Stimulated activated CD8-positive, alpha-beta memory T cell treated with anti-CD3 and anti-CD28 coated beads, Interleukin-12 subunit alpha, Interleukin-12 subunit beta, amount 100 ng/mL, for 4 hours (primary cell): ENCODE measurements at places on chromosomes 1 and 21.

- no peak for DNase-seq
These were observed 3.9 kb upstream of the FCAMR start for GRCh38 chr1:206974140-206974539.

DNA sequence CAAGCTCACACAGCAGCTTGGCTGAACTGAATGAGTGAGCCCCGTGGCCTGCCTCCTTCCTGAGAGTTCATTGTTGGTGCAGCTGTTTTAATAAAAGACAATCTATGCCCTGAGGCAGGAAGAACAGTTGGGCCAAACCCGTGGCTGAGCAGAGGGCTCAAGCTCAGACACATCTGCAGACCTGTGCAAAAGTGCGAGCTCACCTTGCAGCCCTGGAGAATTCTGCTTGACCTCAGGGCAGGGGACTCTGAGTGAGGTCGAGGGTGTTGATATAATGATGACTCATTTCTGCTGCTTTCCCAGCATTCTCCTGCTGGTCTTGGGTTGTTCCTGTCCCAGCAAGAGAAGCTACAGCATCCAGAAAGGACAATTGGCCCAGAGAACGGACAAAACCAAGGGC, 61.0 kb downstream of the ATP5PO start:
- no peak for DNase-seq

GRCh38 chr1:177925006-177925405, 44.9 kb downstream of the SEC16B start:
- DNase-seq: no peak

- DNase-seq: no peak
These were observed 202.9 kb downstream of the FMN2 start for GRCh38 chr1:240294566-240294965.

GRCh38 chr1:207362962-207363860, 41.7 kb downstream of the CD55 start:
- DNase-seq: no peak

DNA sequence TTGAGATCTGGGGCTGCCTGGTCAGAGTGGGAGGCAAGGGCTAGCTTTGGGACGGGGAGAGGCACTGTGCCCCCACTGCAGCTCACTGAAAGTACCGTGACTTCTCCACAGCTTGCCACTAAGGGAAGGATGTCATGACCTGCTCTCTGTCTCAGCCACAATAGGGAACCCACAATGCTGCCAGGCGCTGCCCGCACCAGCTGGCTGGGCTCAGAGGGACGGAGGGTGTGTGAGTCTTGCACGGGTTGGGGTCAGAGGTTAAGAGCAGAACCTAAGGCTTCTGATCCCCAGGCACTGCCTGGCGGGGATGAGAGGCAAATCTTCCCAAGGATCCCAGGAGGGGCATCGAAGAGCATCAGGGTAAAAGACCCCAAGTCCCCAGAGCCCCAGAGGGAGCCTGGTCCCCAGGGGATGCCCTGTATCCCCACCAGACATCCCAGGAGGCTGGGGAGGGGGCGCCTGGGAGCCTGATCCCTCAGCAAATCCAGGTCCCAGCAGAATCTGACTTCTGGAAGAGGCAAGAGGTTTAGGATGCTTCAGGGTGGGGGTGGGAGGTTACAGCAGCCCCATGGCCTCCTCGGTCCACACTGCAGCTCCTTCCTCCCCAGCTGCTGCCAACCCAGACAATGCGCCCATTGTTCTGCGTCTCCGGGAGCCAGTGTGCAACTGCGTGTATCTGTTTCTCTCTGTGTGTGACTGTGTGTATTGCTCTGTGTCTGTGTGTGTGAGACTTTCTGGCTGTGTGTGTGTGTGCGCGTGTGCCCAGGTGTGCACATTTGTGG, 2.0 kb upstream of the MARCKSL1 start:
- DNase-seq: no peak

DNA sequence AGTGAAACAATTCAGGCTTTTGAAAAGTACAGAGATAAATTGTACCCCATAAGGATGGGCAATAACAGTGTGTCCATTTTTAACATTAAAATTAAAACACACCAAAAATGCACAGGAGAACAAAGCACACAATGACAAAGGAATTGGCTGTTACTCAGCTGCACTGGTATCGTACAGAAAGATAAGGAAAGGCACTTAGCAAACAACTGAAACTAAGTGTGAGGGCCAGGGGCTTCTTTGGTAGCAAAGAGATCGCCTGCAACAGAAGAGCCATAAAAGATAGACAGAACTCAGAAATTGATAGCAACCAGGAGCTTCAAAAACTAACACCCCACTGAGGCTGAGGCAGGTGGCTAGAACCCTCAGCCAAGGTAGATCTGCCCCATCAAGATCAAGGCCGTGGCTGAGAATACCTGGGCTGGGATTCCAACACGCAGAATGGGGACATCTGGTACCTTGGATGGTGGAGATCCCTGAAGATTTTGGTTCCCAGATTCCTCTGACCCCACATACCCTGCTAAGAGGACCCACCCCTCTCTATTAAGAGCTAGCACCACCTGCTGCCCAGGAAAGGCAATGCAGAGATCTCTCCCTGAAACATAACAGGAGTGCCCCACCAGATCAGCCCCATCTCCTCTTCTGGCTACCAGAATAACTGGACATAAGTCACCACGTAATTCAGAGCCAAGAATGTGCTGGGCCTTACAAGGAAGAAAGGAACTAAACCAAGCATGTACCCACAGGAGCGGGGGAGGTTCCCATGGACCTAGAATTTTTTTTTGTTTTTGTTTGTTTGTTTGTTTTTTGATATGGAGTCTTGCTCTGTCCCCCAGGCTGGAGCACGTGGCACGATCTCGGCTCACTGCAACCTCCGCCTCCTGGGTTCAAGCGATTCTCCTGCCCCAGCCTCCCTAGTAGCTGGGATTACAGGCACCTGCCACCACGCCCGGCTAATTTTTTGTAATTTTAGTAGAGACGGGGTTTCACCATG, 16.2 kb downstream of the PLEKHO1 start:
- peak; percentile 16 for DNase-seq

DNA sequence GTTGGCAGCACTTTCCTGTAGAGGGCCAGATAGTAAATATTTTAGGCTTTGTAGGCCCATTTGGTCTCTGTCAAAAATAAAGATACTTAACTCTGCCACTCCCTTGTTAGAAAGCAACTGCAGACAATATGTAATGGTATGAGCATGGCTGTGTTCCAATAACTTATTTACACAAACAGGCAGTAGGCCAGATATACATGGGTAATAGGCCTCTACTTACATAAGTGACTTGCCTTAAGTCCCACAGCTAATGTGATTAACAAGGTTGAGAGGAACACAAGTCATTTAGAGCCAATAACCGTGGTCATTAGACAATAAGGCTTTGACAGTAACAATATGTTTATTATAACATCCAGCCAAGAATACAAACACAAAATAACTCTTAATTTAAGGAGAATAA, 17.4 kb downstream of the CCT8 start:
- no peak for DNase-seq

- DNase-seq: no peak
These were observed 477.2 kb upstream of the CAMK1G start for GRCh38 chr1:209106237-209106741.

- DNase-seq: no peak
These were observed 175.6 kb downstream of the CAMTA1 start for GRCh38 chr1:6960860-6961259.

GRCh38 chr21:36165356-36165755, 8.7 kb downstream of the DOP1B start:
- no peak for DNase-seq

- no peak for DNase-seq
These were observed 199.3 kb upstream of the CTTNBP2NL start for GRCh38 chr1:112196731-112197130.

- DNase-seq: no peak
These were observed 6.2 kb downstream of the KRTAP10-12 start for GRCh38 chr21:44702973-44703730.

GRCh38 chr1:25023826-25024225, 93.8 kb upstream of the RUNX3 start:
- no peak for DNase-seq

GRCh38 chr1:51575406-51576084, 41.3 kb upstream of the OSBPL9 start:
- no peak for DNase-seq

DNA sequence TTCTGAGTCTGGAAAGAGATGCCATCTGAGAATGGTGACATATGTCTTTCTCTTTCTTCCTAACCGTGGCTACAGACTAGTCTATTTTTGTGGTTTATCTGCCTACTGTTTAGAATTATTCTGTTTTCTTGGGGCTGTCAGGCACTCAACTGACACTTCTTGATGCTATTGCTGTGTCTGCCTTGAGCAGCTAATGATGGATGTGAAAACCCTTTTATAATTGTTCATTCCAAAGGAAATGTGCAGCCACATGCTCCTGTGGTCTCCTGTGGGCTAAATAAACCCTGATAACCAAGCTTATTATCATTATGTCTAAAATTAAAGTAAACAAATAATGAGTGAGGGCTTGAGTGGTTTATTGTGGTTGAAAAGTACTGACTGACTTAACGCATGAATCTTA, 52.7 kb upstream of the CXADR start:
- DNase-seq: no peak

- DNase-seq: no peak
These were observed 129.7 kb upstream of the UBE2U start for GRCh38 chr1:64073705-64074104.

DNA sequence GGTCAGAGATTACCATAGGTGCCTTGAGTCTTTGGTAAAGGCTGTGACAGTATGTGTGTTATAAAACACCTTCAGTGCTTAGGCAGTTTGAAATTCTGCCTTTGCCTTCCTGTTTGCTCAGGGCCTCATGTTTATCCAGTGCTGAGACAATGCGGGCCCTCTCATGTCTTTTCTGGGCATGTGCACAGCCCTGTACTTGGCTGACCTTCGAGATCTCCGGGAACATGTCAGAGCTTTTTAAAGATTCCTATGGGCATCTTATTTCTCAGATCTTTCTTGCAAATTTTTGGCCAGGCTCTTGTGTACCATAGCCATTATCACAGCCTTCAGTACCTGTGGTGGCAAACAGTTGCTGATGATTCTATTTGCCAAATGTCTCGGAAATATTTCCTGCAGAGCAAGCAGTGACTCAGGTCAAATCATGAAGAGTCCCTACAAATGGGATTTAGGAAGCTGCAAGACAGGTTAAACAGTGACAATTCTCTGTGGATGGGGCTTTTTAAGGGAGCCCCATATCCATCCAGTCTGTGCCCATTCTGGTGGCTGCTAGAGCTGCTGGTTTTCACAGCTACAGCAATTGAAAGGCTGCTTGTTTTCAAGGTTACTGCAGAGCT, 42.1 kb downstream of the HOOK1 start:
- no peak for DNase-seq

DNA sequence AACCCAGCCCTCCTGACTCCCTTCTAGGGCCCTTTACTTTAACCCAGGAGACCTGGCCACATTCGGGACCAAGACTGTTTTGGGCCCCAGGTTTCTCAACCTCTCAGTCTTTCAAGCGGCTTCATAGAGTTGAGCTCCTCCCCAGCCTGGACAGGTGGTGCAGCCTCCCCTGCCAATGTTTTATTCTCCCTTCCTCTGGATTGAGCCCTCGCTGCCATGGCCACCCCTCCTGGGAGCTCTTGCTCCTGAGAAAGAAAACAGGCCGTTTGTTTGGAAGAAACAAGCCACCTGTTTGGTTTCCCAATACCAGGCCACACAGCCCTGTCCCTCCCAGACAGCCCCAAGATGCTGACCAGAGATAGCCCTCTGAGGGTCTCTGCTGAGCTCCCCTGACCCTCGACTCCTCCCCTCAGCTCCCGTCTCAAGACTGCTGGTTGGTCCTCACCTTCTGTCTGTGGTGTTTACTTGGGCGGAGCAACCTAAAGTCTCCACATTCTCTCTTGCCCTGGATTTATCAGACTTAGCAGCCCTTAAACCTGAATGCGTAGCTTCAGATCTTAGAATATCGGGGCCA, 3.3 kb downstream of the TMEM51 start:
- DNase-seq: no peak

DNA sequence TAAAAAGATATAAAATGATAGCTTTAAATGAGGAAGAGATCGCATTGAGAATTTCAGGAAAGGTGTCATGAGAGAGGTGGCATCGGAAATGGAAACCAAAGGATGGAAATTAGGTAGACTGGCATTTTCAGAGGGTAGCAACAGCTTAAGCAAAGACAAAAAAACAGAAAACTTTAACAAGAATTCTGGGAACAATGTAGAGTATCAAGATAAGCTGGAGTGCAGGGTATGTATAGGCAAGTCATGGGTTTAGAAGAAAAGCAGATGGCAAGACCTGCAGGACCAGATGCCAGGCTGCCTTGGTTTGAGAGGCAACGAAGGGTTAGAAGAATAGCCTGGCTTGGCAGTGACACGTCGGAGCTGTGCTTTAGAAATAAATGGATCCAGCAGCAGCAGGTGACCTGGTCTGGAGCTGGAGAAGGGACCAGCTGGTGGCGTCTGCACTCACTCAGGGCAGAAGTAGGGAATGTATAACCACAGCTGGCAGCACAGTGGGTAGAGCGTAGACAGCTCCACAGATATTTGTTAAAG, 149.4 kb upstream of the TIAM1 start:
- no peak for DNase-seq

DNA sequence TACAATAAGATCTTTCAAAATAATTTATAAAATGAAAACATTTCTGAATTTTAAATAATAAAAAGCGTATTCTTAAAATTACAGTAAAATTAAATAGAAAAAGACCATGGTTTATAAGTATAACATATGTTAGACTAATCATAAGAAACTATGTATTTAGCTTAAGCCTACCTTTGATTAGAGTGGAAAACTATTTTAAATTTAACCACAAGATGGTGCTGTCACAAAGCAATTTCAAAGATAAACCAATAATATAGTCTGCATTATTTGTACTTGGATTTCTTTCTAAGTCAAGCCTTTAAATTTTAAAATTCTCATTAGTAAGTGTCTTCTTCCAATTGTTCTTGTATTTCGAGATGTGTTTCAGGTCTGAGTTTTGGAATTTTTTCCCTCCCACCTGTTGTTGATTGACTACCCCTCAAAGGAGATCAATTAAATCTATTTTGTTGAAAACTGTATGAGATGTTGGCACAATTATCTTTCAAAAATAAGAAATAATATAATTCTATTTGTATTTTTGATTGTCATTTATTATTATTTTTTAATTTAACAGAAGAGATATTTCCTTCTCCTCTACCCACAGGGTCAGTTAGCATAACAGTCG, 459.8 kb downstream of the KCNT2 start:
- no peak for DNase-seq

GRCh38 chr1:206793620-206794019, 21.3 kb upstream of the IL10 start:
- no peak for DNase-seq

- DNase-seq: no peak
These were observed 65.7 kb upstream of the PKN2 start for GRCh38 chr1:88618331-88618730.

GRCh38 chr1:167472752-167473521, 45.4 kb downstream of the CD247 start:
- DNase-seq: no peak

DNA sequence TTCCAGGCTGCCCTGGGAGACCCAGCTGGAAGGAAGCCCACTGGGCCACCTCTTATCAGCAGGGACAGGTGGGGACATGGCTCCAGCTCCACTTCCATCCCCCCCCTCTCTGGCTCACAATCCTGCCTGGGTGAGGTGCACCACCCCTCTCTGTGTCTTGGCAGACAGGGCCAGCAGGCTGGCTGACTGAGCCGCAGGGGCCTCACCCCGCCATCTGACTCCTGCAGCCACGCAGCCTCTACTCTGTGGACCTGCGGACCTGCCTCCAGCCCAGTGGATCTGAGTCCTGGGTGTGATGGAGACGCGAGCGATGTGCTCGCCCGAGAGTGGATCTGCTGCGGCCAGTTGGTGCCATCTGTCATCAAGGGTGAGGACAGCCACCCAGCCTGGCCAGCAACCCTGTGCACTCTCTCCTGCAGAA, 30.1 kb downstream of the RCC2 start:
- DNase-seq: no peak

GRCh38 chr1:50108497-50109059, at the start of gene ELAVL4:
TSS of gene ELAVL4 (plus strand) at chr1:50108920. CDS start at chr1:50109190, 270 bp downstream.
- DNase-seq: no peak

GRCh38 chr1:35441926-35442579, 115.2 kb downstream of the KIAA0319L start:
- DNase-seq: no peak
